ENCODE measurements at places on chromosomes 7 and 10.

DNA sequence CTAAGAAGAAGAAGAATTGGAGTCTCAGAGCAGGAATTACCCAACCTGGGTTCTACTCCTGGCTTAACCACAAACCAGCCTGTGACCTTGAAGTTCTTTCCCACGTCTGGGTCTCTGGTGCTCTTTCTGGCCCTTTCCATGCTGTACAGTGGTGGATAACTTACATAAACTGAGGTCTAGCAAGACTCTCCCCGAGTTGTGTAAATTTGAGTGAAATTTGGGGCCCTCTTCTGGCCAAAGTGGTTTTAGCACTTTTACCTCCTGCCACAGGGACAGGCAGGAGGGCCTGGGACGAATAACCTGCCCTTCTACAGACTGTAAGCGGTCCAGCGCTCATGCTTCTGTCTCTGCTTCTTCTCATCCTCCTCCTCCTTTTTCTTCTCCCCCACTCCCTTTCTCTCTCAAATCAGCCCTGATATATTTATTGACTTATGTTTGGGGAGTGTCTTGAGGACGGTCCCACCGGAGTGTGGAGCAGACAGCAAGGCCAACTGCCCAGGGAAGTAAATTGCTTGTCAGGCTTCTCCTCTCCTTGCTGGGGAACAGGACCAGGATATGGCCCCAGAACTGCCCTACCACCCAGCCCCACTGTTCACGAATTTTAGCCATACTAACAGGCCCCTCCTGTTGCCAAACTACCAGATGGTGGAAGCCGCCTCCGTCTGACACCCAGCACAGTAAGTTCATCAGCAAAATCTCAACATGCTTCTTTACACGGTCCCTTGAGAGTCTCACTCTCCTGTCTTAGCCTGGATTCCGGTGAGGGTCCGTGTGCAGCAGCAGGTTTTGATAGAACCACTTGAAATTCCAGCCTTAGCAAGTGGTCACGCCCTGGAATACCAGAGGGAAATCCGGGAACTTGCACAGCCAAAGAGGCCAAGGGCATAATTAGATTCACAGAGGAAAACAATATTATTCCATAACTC is 4.0 kb upstream of the SH3PXD2A start:
- DNase-seq: no peak

GRCh38 chr7:149104214-149104613 is 13.7 kb upstream of the ZNF786 start:
- no peak for DNase-seq

DNA sequence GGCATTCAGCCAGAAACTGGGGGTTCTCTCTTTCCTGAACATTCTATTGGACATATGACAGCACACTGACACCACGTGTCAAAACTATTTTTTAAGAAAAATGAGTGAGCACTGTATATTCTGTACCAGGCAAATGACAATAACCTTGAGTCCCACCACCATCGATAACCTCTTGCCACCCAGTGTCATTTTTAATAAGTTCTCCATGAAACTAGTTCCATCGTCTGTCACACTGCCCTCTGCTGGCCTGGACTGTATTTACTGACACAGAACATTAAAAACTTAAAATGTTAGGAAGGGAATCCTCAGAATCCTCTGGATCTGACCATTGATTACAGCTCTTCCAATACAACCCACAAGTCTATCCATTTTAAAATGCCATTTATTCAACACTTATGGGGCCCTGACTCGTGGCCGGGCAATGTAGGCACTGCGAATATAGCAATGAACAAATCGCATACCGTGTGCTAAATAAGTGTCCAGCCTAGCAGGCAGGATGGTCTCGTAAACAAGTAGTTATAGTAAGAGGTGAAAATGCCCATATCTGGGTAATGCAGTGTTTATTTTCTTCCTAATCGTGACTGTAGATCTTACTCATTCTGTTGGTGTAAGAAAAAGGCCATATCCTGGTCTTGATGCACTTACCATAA is 35.9 kb upstream of the CACNB2 start:
- no peak for DNase-seq

DNA sequence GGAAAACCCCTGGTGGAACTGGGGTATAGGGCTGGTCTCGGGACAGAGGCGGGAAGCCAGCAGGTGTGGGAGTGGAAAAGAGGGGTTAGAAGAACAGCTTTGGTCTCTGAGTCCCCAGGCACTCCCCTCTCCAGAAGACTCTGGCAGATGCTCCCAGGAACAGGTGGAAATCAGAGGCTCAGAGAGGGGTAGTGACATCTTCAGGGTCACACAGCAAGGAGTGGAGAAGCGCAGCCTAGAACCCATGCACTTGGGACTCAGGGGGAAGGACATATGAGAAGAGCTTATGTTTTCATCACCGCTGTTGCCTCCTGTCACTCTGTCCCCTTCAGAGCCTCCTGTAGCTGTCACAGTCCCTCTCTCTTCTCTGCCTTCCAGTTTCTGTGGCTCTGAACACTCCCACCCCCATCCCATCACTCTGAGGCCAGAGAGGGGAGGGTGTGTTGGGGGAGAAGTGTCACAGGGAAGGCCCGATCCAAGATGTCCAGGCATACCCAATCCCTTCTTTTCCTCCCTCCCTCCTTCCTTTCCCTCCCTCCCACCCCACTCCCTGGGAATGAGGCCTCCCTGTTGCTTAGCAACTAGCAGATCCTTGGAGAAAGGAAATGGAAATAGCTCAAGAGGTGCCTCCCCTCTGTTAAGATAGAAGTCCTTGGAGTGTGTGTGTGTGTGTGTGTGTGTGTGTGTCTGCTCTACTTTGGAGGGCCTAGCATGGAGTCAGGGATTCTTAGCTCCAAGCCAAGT is 32.0 kb downstream of the SRRM3 start:
- DNase-seq: no peak

- DNase-seq: no peak
These were observed 984 bp upstream of the IKZF1 start for GRCh38 chr7:50303335-50304128.

- no peak for DNase-seq
These were observed 49.3 kb upstream of the AFAP1L2 start for GRCh38 chr10:114453576-114453975.

- no peak for DNase-seq
These were observed 30.1 kb downstream of the RAB18 start for GRCh38 chr10:27534161-27534700.

- DNase-seq: no peak
These were observed 59.4 kb downstream of the SEMA3C start for GRCh38 chr7:80859272-80859970.

DNA sequence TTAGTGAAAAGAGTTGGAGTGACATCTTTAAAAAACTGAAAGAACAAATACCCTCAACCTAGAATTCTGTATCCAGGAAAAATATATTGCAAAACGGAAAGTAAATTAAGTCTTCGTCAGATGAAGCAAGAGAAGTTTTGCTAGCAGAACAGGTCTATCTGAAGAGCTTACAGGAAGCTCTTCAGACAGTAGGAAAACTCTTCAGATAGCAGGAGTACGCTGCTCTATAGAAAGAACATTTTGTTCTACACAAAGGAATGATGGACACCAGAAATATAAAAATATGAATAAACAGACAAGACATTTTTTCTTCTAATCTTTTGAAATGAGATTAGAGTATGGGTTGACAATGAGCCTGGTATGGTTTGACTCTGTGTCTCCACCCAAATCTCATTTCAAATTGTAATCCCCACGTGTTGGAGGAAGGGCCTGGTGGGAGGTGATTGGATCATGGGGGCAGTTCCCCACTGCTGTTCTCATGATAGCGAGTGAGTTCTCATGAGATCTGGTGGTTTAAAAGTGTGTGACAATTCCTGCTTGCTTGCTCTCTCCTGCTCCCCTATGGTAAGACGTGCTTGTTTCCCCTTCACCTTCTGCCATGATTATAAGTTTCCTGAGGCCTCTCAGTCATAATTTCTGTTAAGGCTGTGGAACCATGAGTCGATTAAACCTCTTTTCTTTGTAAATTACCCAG is 567.3 kb downstream of the AUTS2 start:
- no peak for DNase-seq

GRCh38 chr10:117374506-117375359 is 507 bp downstream of the PDZD8 start:
- DNase-seq: no peak

DNA sequence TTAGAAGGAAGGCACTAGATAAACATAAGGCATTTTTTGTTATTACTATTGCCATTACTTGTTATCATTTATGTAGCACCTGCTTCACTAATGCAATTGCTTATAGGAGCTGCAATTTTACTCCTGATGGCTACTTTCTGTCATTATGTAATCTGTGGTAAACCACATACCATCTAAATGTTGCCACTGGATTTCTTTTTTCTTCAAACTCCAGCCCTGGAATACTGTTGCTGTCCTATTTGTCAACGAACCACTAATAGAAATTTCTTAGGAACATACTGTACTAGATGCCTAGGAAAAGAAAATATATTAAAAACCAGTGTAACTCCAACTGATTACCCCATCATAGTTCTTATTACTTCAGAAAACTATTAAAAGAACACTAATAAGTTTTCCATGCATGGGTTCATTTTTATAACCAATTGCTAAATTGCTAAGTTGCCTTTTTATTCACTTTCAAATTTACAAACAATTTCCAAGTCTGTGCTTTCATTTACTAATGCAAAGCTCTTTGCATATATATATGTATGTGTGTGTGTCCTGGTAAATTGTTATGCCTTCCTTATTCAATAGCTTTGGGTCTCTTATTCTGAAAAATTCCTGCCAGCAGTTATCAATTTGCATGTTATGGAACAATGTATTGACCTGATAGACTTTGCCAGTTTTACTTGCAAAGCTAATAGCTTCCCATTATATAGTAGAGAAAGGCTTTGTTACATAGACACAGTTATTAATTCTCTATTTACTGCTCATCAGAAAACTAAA is 287.4 kb downstream of the EXOC4 start:
- DNase-seq: no peak

- DNase-seq: no peak
These were observed 370.5 kb upstream of the NPVF start for GRCh38 chr7:25598765-25599164.

DNA sequence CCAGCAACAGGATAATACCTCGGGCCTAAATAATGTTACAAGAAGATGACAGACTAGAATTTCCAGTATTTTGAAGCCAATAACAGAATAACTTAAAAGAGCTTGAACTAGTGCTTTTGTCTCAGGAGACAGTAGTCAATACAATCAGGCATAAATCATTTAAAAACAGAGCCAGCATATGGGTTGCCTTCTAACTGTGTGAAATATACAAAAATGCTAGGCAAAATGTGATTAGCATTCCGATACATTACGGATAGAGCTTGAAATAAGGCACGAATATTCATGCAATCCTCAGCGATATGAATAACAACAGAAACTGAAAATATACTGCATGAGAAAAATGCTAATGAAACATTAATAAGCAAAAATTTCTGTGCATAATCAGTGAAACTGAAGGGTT is 18.3 kb upstream of the PRKAR2B start:
- DNase-seq: no peak

GRCh38 chr10:34348917-34349485 is 466.1 kb downstream of the PARD3 start:
- DNase-seq: no peak

- no peak for DNase-seq
These were observed 589.5 kb downstream of the ARL4A start for GRCh38 chr7:13276977-13277376.

GRCh38 chr7:110283056-110283455 is 807.9 kb upstream of the LRRN3 start:
- DNase-seq: no peak

- no peak for DNase-seq
These were observed 61.3 kb downstream of the KLRG2 start for GRCh38 chr7:139422126-139422525.

DNA sequence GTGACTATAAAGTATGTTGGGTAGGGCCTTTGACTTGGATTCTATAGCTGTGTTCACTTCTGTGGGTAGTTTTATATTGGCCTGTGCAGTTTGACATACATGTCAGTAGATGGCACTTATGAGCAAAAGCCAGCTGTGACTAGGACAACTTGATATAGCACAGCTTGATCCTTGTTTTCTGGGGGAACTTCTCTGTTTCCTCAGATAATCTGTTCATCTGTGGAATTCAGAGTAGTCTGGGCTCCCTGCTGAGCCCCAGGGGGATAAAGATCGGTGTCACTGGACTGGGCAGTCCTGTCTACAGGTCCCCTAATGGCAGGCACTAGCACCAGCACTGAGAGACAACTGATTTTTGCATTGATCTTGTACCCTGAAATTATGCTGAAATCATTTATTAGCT is 25.4 kb downstream of the CYP2C9 start:
- DNase-seq: no peak

- no peak for DNase-seq
These were observed 448.7 kb upstream of the PFKP start for GRCh38 chr10:2618690-2619089.

DNA sequence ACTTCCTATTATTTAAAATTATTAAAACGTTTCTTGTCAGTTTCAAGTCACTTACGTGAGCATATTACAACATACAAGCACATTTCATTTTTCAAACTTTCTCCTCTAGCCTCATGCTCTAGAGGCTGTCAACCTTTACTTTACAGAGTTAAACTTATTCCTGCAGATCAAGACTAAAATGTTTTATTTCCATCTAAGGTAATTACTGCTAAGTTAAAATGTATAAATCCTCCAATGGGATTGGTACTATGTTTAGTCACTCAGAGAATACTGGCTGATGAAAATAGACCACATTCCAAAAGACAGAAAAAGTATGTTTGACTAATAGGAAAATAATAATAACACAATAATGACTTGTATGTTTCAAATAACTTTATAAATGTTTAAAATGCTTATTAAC is 8.4 kb upstream of the TRDMT1 start:
- no peak for DNase-seq

DNA sequence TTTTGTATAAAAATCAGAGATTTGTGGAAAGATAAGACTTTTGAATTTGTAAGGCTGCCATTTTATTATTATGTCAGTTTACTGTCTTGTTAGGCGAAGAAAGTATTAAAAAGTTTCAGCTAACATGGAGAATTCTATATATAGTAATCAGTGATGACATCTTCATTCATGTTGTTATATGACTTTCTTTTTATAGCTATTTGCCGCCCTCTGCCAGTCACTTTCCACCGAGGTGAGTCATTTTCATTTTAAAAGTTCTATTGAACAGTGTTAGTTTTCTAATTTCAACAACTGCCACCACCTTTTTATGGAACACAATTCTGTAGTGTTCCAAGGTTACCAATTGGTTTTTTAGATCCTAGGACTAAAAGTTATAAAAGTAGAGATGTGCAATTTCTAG is 11.8 kb downstream of the CUTC start:
- DNase-seq: no peak

GRCh38 chr7:107946881-107947280 is 55.9 kb downstream of the DLD start:
- no peak for DNase-seq

GRCh38 chr7:158957921-158958491 is 101.6 kb downstream of the DYNC2I1 start:
- peak; percentile 13 for DNase-seq

DNA sequence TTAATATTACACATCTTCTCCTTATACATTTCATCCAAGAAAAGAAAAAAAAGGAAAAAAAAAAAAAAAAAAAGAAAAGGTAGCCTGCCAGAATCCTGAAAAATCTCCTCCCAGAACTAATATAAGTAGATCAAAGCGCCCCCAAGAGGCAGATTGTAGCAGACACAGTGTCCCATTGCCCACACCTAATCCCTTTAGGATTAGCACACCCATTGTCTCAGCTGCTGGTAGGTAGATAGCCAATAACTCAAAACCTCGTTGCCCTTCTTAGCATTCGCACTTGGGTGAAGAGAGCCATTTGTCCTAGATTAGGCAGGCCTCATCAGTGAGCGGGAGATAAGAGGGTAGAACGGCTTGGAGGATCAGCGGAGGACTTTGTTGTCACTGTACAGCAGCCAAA is 100.2 kb upstream of the SORCS1 start:
- no peak for DNase-seq

Data from esophagus squamous epithelium (tissue), 5 donors.